Transverse colon (tissue), 4 donors: ENCODE measurements at places on chromosomes 2 and 18. TPM values are rescaled to one million over a fixed set of nuclear protein-coding genes. Genes with fewer than 3 reads are reported as not detected.

The MC2R gene
- total RNA-seq = not detected

The MFSD2B gene
- total RNA-seq = not detected

DNA sequence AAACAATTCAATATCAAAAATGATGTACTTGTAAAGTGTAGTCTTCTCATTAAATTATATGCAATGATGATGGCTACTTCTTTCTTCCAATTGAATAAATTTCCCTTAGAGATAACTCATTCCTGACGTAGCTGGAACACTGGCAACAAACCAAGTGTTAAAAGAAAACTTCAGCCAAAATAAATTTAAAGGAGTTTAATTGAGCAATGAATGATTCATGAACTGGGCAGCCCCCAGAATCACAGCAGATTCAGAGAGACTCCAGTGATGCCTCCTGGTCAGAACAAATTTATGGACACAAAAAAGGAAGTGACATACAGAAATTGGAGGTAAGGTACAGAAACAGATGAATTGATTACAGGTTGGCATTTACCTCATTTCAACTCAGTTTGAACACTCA is 276.5 kb downstream of the DSC3 start:
- DNase-seq = no peak

DNA sequence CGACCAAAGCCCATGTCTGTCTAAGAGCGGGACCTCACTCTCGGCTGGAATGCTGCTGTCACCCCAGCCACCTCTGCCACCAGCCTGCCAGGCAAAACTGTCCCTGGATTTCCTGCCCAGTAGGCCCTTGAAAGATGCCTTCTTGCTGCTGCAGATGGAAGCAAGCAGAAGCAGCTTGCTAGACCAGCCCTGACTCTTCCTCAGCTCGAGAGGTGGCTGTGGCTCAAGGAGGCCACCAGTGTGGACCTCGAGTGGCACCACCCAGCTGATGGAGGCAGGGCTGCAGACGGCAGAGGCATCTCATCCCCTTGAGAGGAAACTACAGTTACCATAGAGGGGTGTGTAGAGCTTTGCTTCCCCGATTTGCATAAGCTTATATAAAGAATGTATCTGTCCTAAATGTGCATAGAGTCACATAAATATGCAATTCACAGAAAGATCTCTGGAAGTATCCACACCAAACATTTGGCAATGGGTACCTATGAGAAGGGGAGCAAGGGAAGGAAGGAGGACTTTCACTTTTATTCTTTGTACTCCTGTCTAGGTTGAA is 20.6 kb downstream of the ADCY3 start:
- DNase-seq = no peak

GRCh38 chr2:154226931-154227330 is 355.2 kb downstream of the GALNT13 start:
- DNase-seq = no peak

DNA sequence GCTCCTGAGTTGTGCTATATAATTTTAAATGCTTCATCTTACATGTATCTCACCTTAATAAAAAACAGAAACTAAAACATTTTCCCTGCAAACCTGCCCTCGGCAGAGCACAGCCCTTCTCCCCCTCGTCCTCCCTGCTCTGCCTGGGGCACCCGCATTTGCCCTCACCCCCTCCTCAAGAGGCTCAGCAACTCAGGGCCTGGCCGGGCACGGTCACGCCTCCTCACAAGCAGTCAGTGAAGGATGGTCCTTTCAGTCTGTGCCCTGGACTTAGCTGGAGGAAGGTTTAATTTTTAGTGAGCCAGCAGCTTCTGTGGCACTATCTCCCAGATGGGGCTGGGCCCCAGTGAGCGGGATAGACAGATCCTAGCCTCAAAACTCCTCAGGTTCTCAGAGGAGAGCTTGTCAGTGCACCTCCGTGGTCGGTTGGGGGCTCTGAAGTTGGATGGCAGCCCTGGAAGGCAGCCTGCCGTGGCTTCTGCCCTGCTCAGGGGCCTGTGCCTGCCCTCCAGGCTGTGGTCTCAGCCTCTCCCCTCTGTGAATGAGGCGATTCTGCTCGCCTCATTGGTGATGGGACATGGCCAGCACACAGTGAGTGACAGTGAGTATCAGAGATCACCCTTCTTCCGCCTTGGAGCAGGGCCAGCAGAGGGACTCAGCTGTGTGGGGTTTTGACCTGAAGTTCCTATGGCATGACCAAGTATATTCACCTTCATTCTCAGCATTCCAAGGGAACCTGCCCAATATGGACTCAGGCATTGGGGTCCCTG is 56.3 kb upstream of the AFF3 start:
- no peak for DNase-seq

GRCh38 chr18:47110492-47111274 is 39.6 kb downstream of the HDHD2 start:
- no peak for DNase-seq

DNA sequence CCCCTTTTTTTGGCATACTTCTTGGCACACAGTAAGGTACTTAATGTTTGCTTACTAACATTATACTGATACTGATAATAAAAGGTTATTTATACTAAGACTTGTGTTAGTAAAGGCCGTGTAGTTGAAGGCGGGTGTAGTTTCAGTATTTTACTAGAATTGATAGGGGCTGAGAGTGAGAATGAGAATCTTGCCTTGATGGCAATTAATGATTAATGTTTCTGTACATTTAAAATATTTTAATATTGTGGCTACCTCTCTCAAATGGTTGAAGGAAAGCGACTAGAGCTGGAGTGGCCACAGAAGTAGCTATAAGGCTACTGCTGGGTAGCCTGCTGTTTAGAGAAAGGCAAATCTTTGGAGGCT is 29.3 kb downstream of the PELI1 start:
- DNase-seq = no peak

- no peak for DNase-seq
Measured at GRCh38 chr2:144377914-144378313, 142.0 kb downstream of the ZEB2 start.

DNA sequence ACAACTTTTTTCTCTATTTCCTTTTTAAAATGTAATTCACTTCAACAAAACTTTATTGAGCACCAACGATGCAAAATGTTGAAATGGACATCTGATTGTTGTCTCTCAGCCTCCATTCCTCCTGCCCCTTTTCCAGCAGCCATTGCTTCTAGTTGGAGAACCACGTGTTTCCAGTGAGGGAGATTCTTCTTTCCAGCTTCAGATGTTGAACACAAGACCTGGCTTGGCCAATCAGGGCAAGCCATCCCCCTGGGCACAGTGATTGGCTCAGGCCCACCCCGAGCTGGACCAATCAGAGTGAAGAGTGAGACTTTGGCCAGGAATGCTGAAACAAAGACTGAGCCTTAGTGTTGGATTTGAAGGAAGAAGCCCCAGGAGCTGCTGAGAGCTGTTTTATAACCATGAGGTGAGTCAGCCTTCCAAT is 59.0 kb downstream of the E2F6 start:
- peak; percentile 40 for DNase-seq

- no peak for DNase-seq
Measured at GRCh38 chr2:180519276-180519675, 461.1 kb upstream of the UBE2E3 start.

- no peak for DNase-seq
Measured at GRCh38 chr18:72201032-72201431, 343.1 kb downstream of the CBLN2 start.

DNA sequence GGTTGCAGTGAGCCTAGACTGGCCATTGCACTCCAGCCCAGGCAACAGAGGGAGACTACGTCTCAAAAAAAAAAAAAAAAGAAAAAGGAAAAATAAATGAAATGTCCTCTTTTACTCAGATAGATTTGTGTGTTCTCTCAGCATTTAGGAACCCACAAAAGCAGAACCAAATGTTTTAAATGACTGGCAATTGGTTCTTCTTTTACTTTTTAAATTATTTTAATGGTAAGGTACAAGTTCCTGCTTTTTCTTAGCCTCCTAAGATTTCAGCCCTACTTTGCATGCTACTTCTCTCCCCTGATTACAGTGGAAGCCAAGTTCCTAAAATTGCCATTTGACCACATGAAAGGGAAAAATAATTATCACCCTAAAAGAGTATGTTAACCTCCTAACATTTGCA is 23.5 kb downstream of the SRSF7 start:
- no peak for DNase-seq

DNA sequence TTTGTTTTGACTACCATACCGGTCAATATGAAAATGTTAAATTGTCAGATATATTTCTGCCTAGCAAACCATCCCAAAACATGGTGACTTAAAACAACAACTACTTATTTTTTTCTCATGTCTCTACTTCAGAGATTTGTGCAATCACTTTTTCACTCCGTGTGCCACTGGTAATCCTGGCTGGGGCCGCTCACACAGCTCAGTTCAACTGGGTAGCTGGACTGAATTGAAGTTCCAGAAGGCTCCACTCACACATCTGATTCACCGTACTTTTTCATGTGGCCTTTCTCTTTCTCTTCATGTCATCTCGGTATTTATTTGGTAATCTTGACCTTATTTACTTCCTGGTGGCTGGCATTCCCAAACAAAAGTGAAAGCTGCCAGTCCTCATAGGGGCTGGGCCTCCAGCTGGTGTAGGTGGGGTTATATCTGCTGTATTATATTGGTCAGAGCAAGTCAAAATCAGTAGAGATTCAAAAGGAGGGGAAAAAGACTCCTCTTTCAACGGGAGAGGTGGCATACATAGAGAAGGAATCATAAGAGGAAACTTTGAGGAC is 513.9 kb upstream of the NXPH2 start:
- no peak for DNase-seq
